ENCODE measurements at places on chromosomes 3 and 15.

GRCh38 chr15:67937153-67937761, 97.4 kb upstream of the RNU6-1 start:
- peak; percentile 64 for DNase-seq

DNA sequence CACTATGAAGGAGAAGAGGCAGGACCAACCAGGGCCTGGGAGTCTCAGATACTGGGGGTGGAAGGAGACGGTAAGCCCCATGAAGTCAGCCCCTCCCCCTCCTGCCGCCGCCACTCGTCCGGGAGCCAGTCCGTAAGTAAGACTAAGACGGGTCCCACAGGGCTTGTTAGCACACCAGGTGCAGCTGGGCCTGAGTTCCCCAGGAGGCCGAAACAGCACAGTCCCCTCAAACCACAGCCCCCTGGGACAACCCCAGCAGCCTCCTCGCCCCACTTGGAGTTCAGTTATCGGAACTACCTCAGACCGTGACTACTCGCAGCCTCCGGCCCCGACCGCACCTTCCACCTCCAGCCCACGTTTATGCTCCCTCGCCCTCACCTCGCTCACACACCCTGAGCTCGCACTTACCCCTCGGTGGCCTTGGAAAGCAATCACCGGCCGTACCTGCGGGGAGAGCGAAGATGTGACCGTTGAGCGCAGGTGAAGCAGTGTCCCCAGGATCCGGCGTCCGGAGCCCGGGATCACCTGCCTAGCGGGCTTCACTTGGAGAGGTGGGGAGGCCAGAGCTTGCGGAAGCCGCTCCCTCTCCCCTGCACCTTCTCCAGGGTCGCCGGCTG, 557 bp downstream of the ELL3 start:
- no peak for DNase-seq

- DNase-seq: no peak
These were observed 281.3 kb downstream of the UBE2E2 start for GRCh38 chr3:23484386-23484785.

DNA sequence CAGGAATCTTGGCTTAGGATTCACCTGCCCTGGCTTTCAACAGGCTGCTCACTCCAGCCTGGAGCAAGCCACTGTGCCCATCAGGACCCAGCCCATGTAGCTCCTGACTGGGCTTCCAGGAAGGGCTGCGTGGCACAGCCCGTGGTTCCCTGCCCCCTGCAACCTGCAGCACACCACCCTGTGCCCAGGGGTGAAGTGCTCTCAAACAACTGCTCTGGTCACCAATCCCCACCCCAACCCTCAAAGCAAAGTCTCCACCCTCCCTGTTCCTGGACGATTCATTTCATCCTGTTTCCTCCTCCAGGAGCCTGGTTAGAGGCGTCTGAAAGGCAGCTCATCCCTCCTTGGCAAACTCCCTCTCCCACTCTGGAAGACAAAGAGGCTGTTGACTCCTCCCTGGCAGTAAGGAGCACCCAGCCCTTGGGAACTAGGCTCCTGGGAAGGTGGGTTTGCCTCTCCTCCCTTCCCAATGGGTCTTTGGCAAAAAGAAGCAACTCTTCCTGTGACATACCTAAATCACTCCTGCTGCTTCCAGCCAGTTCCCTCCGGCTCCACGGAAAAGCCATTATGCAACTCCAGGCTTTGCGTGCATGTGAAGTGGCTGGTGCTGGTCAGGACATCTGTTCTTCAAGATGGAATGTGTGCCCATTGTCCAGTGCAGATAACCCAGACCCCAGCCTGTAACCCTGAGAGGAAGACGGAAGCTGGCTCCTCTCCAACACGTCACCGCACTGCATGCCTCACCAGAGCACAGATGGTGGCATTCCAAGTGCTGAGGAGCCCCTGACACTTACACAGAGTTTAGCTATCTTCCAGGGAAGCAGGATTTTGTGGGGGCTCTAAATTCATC, 29.1 kb upstream of the VIPR1 start:
- no peak for DNase-seq
